ENCODE measurements at places on chromosomes 1 and 21.
A peak's percentile ranks its signal among the peaks of the same experiment; 100 is the strongest.

DNA sequence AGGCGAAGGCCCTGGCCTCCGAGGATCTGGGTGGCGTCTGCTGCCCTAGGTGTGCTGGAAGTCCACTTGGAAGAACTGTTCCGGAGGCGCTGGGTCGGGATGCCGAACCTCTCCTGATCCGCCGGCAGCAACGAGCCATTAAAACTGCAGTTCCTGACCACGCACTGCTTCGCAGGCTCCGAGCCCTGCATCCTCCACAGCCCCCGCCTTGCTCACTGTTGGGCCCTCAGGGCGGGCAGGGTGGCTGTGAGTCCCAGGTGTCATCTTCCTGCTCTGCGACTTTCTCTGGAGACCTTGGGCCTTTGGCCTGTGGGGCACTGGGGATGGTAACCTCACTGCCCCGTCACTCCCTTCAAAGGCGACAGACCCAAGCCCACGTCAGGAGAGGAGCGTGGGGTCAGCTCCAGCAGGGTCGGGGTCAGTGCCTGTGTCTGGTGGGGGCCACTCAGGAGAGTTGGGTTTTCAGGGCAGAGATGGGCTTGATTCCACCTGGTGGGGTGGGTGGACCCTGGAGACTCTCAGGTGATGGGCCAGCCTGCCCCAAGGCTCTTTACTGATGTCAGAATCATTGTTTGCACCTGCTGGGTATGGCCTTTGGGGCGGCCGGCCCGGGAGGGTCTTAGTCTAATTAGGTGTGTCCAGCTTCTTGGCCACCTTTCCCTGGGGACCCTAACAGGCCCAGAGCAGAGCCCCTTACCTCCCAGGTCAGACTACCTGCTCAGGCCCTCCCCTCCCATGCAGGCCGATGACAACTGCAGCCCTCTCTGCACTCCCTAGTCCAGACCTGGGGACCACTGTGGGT lies 3.1 kb downstream of the PRXL2B start:
- no peak for ATAC-seq

DNA sequence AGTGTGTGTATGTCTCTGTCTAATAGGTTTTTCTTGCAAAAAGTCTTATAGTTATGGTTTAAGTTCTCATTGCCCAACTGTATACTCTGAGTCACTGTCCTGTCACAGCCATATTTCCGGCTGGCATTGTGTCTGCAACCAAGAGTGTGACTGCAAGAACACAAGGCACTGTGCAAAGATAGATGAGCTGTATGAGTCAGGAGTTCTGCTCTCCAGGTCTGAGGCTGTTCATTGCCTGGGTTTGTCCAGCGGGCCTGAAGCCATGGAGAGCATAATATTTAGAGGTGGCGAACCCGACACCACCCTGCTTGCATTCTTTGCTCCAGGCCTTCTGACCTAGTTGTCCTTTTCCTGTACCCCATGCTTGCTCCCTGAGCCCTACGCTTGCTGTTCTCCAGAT lies 50.9 kb upstream of the CNIH3 start:
- ATAC-seq = peak; percentile 34

- no peak for ATAC-seq
Observed at GRCh38 chr1:98467586-98467985, 193.9 kb upstream of the SNX7 start.

DNA sequence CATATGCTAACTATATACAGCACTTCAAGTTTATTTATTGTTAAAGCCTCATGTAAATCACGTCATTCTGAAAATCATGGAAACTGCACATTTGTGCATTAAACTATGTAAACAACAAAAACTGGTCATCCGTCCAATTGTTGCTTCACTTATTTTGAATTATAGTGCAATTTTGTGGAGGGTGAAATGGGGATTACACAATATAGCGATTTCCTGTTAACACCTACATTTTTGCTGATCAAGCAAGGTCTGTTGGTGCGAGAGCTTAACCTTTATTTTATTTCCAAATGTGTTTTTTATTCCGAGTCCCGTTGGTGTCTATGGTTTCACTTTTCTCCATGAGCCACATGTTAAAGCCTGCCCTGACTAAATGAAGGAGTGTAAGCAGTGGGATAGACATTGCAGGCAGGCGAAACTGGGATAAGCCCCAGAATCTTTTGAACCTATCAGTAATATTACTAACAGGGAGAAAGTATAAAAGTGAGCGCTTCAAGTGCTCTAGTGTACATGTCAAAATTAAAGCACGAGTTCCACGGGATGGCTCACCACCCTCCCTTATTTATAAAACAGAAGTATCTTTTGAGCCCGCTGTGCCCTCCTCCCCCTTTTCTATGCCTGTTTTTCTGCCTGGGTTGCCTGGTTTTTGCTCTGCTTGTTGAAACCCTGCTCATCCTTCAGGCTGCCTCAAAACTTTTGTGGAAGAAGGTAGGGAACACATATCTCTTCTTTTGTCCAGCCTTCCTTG lies 120.7 kb downstream of the NFIA start:
- peak; percentile 83 for ATAC-seq

DNA sequence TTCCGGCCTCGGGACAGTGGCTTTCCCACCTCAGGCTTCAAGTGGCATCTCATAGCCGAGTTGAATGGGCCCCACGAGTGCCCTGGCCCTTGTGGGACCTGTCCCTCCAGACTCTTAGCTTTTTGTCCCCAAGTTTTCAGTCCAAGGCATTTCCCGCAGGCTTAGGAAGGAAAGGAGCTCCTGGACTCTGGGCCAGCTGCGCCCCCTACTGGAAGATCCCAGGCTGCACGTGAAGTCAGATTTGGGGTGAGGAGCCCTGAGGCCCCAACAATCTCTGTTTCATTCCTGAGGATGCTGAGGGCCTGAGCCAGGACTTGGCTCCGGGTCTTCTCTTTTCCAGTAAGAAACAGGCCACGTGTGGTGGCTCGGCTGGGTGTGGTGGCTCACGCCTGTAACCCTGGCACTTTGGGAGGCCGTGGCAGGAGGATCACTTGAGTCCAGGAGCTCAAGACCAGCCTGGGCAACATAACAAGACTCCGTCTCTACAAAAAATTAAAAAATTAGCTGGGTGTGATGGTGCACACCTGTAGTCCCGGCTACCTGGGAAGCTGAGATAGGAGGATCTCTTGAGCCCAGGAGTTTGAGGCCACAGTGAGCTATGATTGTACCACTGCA lies 67.4 kb downstream of the ARHGEF10L start:
- peak; percentile 68 for ATAC-seq

GRCh38 chr1:84060781-84061180 lies 61.8 kb upstream of the TTLL7 start:
- no peak for ATAC-seq

GRCh38 chr1:24119859-24120756 lies 8.2 kb upstream of the MYOM3 start:
- ATAC-seq = peak; percentile 51

DNA sequence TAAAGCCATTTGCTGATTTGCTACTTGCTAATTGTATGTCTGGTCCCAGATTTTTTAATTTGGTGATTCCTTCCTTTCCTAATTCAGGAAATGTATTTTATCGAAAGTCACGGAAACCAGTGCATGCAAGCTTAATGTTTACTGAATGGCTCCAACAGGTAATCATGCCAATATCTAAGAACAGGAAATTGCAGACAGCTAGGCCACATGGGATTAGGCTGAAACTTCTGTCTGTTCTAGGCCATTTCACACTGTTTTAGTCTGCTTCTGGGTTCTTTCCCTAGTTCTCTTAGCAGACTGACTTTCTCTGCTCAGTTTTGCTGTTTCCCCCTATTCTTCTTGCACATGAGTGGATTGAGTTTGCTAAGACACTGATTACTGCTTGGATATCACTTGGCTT lies 111.4 kb downstream of the NTNG1 start:
- no peak for ATAC-seq

DNA sequence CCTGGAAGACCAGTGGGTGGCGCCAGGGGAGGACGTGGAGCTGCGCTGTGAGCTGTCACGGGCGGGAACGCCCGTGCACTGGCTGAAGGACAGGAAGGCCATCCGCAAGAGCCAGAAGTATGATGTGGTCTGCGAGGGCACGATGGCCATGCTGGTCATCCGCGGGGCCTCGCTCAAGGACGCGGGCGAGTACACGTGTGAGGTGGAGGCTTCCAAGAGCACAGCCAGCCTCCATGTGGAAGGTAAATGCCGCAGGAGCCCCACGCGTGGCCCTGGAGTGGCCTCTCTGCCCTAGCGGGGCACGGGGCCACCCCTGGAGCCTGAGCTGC lies 75.2 kb downstream of the OBSCN start:
- no peak for ATAC-seq

DNA sequence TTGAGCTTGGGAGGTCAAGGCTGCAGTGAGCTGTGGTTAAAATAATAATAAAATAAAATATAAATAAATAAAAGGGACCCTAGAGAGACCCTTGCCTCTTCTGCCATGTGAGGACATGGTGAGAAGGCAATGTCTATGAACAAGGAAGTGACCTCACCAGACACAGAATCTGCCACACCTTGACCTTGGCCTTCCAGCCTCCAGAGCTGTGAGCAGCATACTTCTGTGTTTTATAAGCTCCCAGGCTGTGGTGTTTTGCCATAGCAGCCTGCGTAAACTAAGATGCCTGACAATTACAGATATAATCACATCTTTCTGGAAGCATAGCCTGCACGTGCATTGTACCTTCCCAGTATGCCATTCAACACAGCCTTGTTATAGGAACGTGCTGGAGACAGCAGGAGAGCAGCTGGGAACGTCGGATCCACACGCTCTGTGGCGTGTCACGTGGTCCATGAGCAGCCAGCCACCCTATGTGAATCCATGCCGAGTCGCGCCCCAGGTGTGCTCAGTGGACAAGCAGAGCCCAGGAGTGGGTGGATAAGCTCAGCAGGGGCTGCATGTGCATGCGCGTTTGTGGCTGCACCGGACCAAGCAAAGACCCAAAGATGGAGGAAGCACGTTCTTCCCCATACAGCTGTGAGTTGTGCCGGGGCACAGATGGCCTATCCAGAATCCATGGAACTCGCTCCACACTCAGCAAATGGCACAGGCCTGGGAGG lies 17.8 kb downstream of the WNT9A start:
- ATAC-seq = no peak

GRCh38 chr1:44151332-44151731 lies 9.9 kb upstream of the KLF18 start:
- ATAC-seq = no peak

DNA sequence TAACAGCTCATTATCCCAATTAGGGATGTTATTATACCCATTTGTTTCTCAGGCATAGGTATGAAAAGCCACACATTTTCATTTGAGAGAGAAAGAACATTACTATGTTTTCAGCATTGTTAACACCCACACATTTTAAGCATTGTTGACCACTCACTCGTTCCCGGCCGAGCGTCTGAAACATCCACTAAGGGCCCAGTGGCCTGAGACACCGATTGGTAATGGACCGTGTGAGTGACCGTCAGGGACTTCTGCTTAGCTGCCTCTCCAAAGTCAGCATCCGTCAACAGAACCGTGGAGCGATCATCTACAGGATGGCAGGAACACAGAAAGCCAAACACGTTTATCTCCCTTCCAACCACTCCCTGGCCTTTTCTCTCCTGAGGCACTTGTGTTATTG lies 184.6 kb downstream of the PCP4 start:
- no peak for ATAC-seq

GRCh38 chr21:20783611-20784010 lies 214.6 kb upstream of the NCAM2 start:
- no peak for ATAC-seq

All from motor neuron (in vitro differentiated cells).